ENCODE measurements at places on chromosomes 3 and 15.
A peak's percentile ranks its signal among the peaks of the same experiment; 100 is the strongest.

GRCh38 chr3:46100812-46101211 lies 73.5 kb upstream of the XCR1 start:
- DNase-seq: no peak

DNA sequence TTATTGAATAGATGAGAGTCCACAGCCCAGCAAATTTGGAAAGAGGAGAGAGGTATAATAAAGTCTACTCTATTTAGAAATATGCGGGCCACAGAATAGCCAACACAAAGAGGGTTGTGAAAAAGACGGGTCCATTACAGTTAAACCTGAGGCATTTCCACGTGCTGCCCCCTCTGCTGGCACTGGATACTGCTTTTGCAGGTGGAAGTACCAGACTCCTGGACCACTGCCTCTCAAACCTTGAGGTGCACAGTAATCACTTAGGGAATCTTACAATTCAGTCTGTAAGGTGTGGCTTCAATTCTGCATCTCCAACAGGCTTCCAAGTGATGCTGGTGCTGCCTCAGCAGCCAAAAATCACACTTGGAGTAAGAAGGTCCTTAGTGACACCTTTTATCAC lies 3.0 kb upstream of the TFDP2 start:
- DNase-seq: no peak

GRCh38 chr3:97815149-97815917 lies 6.5 kb upstream of the CRYBG3 start:
- no peak for DNase-seq

GRCh38 chr3:156837115-156837514 lies 11.0 kb downstream of the LEKR1 start:
- DNase-seq: no peak

- DNase-seq: no peak
Measured at GRCh38 chr3:76724075-76724474, 315.8 kb upstream of the ROBO2 start.

GRCh38 chr3:89565098-89565497 lies 457.7 kb downstream of the EPHA3 start:
- DNase-seq: no peak

DNA sequence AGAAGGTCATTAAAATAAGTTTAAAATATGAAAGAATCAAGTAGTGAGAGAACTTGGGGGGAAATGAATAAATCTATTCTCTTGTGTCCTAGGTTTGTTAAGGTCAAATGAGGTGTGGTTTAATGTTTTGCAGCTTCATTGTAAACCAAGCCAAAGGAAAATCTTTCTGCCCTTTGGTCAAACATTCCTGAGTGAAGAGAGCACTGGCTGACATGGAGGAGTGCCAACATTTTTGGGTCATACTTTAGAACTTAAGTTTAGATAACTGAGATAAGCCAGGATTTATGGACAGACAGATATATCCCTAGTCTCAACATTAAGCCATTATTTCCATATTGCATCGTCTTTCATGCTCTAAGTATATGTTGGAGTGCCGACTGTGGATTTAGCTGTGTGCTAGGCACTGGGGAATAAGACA lies 66.4 kb downstream of the PTPRG start:
- DNase-seq: peak; percentile 70

DNA sequence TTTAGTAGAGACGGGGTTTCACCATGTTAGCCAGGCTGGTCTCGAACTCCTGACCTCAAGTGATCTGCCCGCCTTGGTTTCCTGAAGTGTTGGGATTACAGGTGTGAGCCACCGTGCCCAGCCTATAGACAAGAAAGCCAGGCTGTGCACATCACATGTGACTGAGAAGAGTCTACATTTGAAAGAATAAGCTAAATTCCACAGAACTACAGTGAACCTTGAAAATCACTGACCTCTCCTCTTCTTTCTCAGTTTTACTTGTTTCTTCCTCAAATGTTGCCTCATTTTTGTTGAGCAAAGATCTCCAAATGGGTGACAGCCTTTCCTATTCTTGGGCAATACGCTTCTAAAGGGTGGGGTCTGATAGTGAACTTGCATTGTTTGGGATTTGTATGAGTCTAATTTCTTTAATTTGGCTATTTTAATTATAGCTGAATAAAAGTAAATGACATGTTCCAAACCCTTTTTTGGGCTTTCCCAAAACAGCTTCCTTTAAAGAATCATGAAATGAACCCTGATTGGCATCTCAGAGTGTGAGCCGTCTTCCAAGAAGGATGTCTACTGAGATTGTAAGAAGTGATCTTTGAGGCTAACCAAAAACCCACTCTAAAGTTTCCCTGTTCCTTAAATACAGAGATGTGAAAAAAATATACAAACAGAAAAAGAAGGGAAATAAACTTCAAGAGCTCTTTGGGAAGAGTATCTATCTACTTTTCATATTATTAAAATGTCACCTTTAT lies 21.6 kb upstream of the SPTBN5 start:
- DNase-seq: no peak

DNA sequence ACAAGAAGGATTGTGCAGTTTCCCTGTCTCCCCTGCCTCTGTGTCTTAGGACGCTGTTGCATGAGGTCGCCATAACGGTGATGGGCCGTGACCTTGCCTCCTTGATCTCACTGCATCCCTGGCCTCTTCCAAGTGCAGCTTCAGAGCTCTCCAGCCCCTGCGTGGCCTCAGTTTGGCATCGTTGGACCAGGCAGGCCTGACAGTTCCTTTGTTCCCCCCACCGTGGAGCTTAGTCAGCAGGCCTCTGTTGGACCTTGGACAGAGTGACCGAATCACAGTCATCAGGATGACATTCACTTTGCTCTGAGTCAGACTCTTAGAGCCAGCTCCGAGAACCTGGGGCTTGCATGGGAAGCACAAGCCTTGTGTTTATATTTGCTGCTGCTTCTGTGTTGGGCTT lies 139.4 kb downstream of the OPA1 start:
- DNase-seq: peak; percentile 39

- no peak for DNase-seq
Measured at GRCh38 chr3:113259196-113259595, 47.8 kb downstream of the BOC start.

DNA sequence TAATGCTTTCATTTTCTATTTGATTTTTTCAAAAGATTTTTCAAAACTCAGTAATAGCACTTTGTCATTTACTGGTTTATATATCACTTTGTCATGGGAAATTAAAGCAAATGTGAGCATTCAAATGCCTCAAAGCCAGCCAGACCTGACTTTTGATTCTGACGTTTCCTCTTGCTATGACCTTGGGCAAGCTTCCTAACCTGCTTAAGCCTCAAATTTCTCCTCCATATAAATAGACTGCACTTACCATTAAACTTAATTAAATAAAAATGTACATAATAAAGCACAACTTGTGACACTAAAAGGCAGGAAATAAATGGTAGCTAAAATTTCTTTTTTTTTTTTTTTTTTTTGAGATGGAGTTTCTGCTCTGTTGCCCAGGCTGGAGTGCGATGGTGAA lies 19.2 kb downstream of the MCF2L2 start:
- no peak for DNase-seq

DNA sequence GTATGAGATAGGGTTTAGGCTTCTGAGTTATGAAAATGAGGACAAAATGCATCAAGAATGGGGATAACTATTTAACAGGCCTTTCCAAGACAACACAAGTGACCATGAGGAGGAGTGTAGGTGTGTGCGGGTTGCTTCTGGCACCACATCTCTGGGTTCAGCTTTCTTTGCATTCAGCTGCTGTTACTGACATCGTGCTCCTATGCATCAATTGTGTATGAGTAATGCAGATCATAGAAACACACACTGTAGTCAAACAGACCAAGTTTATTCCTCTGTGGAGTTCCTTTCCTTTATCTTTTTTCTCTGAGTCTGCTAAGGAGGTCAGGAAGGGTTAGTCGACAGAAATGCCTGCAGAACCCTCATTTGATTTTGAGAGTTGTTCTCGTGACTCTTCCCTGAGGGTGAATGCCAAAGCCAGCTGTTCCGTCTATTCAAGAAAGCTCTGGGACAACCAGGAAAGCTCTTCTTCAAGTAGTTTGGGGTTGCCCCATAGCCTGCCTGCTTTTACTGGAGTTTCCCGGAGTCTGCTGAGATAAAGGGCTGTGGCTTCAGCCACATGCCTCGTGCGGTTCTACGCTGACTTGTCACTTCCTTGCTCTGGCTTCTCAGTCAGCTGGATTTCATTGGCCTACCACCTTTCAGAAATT lies 136.7 kb upstream of the TLE3 start:
- no peak for DNase-seq

- no peak for DNase-seq
Measured at GRCh38 chr15:91854639-91854990, 1.1 kb downstream of the SLCO3A1 start.

- DNase-seq: no peak
Measured at GRCh38 chr3:157652366-157652765, 149.2 kb upstream of the VEPH1 start.

DNA sequence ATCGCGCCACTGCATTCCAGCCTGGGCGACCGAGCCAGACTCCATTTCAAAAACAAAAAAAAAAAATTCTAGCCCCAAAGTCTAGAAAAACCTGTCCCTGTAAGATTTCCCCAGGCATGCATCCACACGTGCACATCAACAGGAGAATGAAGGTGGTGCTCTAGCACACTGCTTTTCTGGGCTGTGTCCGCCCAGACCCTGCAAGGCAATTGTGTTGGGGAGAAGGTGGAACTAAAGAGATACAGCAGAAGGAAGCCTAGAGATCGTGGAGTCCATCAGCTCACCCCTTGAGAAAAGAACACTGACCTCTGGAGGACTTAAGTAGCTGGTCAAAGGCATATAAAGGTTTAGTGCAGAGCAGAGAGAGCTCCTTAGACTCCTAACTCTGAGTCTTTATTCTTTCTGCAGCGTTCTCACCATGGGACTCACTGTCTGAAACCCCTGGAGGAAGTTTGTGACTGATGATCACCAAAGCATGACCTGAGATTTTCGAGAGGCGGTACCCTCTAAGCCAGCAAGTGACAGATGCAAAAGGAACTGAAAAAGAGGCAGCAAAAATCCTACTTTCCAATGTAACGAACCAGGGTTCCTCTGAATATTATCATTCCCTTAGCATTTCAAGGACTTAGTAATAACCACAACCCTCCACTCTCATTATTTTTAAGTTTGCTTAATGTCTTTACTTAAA lies 179.8 kb downstream of the MEX3B start:
- no peak for DNase-seq

DNA sequence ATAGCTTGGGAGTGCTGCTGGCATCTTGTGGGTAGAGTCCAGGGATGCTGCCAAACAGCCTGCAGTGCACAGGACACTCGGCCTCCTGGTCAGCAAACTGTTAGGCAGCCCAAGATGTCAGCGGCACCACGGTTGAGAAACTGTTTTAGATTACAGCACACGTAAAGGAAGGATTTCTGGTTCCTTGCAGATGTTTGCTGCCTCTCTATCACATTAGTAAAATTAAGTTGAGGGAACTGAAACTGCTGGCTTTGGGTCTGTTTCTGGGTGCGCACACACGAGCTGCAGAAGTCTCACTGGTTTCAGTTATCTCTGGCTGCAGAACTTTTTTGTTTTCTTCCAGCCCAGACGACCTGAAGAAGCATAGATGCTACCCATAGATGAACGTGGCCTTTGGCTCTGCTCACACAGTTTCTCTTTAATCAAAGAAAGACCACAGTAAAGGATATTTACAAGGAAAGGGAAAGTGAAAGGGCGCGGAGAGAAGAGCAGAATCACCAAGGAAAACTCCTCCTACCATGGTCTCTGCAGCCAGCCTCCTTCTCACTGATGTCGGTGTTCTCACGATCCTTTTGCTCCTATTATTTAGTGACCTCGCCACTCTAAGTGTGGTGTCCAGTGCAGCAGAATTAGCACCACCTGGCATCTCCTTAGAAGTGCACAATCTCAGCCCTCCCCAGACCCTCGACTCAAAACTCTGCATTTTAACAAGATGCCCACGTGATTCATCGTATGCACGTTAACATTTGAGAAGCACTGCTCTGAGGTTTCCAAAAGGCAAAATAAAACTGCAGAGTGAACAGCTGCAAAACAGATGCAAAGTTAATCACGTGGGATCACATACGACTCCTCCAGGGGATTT lies 50.6 kb upstream of the AKAP13 start:
- no peak for DNase-seq

DNA sequence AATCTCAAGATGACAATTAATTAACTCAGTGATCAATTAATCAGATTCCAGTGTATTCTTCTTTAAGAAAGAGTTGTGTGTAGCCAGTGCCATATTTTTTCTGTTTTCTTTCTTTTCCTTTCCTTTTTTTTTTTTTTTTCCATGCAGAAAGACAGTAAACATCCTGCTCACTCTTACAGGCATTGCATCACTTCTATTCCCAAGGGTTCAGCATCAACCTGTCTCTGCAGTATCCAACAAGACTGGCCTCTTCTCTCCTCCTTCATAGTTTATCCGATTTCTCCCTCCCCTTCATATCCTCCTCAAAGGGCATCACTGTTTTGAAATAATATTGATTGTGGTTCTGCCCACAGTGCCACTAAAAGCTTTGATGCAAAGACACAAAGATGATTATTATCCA lies 17.0 kb upstream of the SLC9A9 start:
- no peak for DNase-seq

DNA sequence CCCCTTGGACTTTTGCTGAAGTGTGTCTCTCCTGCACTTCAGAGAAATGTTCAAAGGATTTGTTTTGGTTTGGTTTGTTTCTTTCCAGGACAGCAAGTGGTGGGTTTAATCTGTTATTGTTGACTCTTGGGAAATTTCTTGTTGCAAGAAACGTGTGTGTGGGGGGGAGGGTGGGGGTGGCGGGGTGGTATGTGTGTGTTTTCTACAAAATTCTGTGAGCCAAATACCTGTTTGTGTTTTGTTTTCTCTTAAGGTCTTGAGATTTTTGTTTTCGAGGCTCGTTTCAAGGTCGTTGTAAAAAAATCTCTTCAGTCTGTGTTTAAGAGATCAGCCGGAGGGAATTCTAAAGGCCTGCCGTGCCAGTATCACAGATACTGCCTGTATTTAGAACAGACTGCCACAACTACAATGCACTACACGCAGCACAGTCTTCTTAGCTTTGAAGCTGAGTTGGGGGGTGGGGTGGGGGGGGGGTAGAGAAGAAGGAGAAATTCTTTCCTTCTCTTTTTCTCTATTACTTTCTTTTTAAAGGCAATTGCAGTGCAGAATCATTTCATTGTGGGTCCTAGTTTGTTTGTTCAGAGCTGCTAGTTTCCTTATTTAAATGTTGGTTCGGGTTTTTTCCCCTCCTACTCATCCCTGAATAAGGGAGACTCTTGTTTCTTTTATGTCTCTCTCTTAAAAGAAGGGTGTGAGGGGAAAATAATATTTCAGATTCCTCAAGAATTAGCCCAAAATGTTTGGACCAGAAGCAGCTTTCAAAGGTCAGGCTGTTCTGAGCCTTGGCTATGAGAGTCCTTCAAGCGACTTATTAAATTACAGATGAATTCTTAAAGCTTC lies 1.4 kb upstream of the BCL6 start:
- no peak for DNase-seq

GRCh38 chr15:74123131-74123429 lies 7.3 kb upstream of the ISLR2 start:
- no peak for DNase-seq

DNA sequence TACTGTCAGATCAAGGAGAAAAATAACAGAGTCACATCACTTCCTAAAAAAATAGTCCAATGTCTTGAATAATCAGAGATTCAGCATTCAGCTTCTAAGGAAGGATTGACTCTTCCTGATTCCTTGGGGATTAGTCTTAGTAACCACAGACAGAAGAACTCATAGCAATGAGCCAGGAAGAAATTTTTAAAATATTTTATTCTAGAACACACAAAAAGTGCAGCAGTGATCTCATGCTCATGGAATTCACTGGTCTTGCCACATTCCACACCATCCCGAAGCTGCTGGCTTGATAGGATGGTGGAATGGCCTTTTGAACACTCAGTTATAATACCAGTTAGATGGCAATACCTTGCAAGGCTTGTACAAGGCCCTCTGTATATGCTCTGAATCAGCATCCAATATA lies 43.0 kb upstream of the ABI3BP start:
- peak; percentile 92 for DNase-seq

Data from astrocyte of the cerebellum (primary cell).